CD4-positive, CD25-positive, alpha-beta regulatory T cell (primary cell): ENCODE measurements at places on chromosomes 11 and 22. TPM values are rescaled to one million over a fixed set of nuclear protein-coding genes. Genes with fewer than 3 reads are reported as not detected.

GRCh38 chr11:104652996-104653395 is 245.3 kb downstream of the CASP12 start:
- no peaks in the 10 kb centered on the region for H3K27me3 ChIP-seq
- H3K36me3 ChIP-seq = no peaks in the 10 kb centered on the region
- DNase-seq = no peak

- H3K4me1 ChIP-seq = peaks cover 41% of the 10 kb centered on the region
- no peak for DNase-seq
- H3K36me3 ChIP-seq = no peaks in the 10 kb centered on the region
- H3K4me3 ChIP-seq = no peak overlapping the region
- no peak overlapping the region for H3K27ac ChIP-seq
- no peaks in the 10 kb centered on the region for H3K27me3 ChIP-seq
These were observed 88.4 kb upstream of the CD44 start for GRCh38 chr11:35050541-35050995.

- no peaks in the 10 kb centered on the region for H3K4me1 ChIP-seq
- H3K27ac ChIP-seq = no peak overlapping the region
- H3K27me3 ChIP-seq = no peaks in the 10 kb centered on the region
- no peak overlapping the region for H3K4me3 ChIP-seq
These were observed 127.8 kb upstream of the ANO3 start for GRCh38 chr11:26204101-26204500.

The CD3E gene
- 585 TPM for total RNA-seq
